ENCODE measurements at places on chromosomes 2 and 18.

GRCh38 chr2:118006861-118007260, 7.0 kb downstream of the CCDC93 start:
- no peak for DNase-seq

GRCh38 chr18:8616028-8616401, 6.8 kb downstream of the RAB12 start:
- no peak for DNase-seq

DNA sequence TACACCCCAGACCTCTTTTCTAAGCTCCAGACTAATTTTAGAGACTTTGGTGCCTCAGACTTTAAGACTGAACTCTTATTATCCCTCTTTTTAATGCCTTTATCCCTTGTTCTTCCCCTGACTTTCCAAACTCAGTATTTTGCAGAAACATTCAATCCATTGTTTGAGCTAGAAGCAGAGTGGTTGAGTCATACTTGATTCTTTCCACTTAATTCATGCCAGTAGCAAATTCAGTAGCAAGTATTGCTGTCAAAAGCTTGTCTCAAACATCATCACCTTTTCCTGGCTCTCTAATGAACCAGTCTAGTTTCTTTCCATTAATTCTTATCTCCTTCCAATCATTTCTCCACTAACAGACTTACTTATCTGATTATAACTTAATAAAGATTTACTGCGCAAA, 699.7 kb upstream of the ZNF804A start:
- DNase-seq = no peak

- DNase-seq = no peak
Measured at GRCh38 chr2:157769856-157770255, 106.3 kb downstream of the ACVR1 start.

- DNase-seq = no peak
Measured at GRCh38 chr2:105868060-105868459, 123.3 kb downstream of the NCK2 start.

DNA sequence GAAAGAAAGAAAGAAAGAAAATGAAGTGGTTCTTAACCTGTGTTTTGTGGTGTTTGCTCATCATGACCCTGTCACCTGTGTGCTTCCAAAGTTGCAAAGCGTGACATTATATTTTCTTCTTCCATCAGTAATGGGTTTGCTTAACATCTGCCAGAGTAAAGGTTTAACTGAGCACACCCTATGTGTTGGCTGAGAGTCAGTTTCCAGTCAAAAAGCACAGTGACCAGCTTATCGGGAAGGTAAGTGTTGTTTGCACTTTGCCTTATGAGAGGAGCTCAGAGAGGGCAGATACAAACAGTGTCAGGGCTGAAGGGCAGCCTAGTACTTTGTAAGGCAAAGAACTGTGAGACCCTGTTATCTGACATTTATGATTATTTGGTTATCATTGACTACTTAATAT, 406.2 kb upstream of the CWC22 start:
- no peak for DNase-seq

DNA sequence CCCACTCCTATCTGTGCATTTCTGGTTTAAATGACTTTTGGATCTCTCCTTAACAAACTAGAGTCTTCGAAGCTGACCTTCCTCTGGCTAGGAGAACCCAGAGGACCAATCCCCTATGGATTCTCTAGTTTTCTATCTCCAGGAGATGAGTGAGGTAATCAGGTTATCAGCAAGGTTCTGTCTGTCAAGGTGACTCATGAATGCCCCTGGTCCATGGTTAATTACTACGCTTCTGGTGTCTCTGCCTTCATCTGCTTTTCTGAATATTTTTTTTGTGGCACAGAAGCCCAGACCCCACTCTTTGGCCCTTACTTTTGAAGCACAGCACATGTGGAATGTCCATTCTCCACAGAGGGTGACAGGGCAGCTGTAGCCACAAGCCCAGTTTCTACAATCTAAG, 897.9 kb upstream of the KLHL29 start:
- DNase-seq = no peak

- no peak for DNase-seq
Measured at GRCh38 chr2:65722028-65722778, 289.8 kb upstream of the SPRED2 start.

- peak; percentile 9 for DNase-seq
Measured at GRCh38 chr2:173884025-173884802, 81.0 kb downstream of the SP3 start.

DNA sequence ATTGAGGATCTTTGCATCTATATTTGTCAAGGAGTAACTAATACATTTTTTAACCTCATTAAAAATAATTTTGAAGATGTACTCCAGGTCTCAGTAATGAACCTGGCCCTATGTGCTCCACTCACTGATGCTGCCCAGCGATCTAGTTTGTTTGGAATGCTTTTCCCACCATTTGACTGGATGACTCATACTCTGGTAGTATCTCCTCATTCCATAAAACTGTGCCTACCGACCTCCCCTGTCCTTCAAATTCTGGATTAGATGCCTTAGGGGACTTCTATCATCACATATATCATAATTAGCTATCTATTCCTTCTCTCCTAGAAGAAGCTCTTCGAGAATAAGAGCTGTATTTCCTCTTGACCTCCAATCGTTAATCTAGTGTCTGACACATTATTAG, 83.8 kb downstream of the FAM117B start:
- DNase-seq = no peak

DNA sequence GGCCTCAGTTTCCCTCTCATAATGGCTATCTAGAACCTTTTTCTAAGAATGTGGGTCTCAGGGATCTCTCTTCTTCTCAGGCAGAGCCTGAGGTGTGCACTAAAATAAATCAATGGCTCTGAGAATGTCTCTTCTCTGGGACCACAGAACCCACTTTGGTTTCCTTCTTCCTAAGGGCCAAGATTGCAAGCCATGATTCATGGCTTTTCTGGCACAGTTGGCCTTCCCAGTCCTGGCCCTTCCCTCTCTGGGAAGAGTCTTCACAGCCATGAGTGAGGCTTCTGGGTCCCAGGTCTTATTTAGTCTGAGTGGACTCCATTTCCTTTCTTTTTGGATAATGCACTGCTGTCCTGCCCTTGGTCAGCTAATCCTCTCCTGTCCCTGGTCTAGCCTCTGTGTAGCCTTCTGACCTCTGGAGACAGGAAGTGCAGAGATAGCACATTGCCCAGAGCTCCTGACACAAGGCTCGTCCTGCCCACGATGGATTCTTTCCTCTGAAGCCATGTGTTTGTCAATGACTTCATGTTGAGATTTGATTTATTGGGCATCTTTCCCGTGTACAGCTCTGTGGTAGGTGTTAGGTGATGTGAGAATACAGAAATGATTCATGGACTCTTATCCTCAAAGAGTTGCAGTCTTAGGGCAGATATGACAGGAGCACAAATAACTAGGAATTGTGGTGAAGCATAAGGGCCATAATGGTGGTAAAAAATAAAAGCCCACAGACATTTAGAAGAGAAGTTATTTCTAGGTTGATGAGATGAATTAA, 245.0 kb downstream of the CLIP4 start:
- no peak for DNase-seq

DNA sequence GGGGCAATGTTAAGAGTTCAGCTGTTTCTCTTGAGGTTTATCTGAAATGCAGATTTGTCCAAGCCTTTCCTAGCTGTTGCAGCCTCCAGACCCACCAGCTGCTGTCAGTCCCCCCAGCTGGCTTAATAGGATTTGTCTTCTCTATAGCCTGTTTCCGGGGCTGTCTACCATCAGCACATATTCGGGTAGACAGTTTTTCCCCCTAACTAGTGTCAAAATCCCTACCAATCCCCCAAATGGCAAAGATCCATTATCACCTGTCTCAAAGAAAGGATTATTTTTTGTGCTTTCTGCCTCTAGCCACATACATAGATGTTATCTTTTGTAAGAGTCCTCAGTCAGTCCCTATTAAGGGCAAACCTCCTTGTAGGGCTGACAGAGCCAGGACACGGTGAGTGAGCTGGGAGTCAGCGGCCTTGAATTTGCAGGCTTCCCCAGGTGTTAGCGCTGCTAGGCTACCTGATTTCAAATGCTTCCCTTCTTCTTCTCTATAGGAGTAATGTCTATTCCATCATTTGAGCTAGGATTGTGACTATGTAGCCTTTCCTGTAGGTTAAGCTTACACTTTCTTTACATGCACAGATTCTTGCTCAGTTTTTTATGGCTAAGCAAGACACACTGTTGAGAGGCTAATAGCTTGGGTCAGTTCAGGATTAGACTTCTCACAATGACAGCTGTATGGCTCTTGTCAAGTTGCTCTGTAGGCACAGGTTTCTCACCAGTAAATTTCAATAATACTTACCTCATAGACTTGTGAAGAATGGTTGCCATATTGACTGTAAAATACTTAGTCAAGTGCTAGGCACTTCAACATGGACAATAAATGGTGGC, 171.1 kb upstream of the UNC80 start:
- no peak for DNase-seq

GRCh38 chr18:58943896-58944295, 79.2 kb downstream of the ZNF532 start:
- no peak for DNase-seq

- no peak for DNase-seq
Measured at GRCh38 chr18:47981830-47982229, 51.4 kb upstream of the SMAD2 start.

GRCh38 chr18:45565280-45565970, 49.9 kb upstream of the SLC14A2 start:
- no peak for DNase-seq

DNA sequence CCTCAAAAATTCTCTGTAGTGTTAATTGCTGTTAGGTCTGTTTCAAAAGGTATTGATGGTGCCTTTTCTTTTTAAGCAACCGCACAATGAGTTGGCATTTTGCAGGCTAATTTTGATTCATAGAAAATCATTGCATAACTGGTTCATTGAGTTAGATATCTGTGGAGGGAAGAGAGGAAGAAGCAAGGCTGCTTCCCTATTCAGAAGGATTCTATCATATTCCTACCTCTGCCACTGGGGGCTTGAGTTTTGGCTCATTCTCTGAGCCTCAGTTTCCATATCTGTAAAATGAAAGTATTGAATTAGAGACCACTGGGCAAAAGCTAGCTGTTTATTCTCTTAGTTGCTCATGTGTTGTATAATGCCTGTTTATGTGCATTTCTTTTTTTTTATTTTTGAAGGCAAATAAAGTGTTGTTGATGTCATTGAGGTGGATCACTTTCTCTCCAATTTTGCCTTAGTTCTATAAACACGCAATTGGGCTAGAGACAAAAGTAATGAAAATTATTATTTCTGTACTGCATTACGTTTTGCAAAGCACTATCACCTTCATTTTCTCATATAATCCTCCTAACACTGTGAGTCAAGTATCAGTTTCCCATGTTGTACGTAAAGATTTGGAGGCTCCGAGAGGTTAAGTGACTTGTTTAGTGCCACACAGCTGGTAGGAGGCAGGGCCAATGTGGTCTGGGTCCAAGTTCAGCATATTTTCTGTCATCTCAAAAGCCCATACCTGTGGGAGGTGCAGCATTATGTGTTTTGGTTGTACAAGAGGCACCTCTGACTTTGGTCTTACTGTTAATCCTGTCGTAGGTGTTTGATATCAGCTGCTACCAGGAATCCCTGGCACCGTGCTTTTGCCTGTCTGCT, 5.9 kb downstream of the TRIB2 start:
- DNase-seq = no peak

DNA sequence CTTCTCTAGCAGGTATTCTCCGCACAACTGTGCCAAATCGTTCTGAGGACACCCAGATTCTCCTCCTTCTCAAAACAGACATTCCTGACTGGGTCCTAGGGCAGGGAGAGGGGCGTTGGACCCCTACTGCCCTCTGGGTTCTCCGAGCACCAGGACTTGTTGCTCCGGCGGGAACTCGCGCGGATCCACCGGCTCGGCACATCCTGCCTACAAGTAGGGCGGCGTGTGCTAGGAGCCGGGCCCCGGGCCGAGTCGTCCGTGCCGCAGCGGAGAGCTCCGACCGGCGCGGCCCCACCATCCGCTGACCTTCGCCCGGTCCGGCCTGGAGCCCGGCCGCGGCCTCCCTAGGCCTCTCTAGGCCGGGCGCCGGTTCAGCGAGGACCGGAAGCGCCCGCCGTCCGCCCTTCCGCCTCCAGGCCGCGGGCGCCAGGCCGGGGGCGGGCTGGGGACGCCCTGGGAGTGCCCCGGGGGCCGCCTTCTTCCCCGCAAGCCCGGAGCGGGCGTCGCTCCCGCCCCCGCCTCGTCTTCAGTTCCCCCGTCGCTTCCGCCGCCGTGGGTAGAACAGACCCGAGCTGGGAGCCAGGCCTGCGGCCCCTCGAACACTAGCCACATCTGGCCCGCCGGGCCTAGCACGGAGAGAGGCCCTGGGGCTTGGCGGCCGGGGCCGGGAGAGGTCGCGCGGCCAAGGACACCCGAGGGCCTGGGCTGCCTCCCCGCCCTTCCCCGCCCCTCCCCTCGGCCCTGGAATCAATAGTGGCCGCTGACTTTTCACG, 7.6 kb upstream of the ONECUT2 start:
- DNase-seq = no peak

DNA sequence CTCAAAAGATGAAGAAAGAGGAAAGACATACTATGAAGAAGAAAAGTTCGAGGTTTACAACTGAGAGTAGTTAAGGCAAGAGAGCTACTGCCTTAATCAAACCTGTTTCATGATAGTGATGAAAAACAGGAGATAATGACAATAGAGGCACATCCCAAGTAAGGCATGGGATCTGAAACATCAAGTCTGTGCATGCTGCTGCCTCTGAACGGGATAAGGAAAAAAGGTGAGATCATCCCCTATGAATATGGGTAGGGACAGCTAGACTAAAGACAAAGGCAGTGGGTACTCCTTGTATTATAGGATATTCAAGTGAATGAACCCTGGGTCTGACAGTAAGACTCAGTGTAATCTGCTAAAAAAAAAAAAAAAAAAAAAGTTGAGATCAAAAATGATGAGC, 3.0 kb downstream of the EXOC6B start:
- DNase-seq = no peak

DNA sequence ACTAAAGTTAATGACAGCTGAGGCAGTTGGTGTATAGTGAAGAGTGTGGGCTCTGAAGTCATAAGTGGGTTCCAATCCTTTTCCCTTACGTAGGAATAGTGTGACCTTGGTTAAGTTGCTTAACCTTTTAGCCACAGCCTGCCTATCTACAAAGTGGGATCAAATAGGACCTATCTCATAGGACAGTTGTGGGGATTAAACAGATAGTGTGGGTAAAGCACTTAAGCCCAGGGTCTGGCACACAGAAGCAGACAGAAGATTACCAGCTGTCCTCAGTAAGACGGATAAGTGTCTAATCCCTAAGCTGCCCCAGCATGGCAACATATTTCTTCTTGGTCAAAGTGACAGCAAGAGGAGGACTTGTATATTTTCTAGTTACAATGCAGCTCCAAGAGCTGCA, 28.2 kb downstream of the UBE2F start:
- no peak for DNase-seq

- DNase-seq = no peak
Measured at GRCh38 chr2:69535817-69536241, 98.6 kb upstream of the NFU1 start.

DNA sequence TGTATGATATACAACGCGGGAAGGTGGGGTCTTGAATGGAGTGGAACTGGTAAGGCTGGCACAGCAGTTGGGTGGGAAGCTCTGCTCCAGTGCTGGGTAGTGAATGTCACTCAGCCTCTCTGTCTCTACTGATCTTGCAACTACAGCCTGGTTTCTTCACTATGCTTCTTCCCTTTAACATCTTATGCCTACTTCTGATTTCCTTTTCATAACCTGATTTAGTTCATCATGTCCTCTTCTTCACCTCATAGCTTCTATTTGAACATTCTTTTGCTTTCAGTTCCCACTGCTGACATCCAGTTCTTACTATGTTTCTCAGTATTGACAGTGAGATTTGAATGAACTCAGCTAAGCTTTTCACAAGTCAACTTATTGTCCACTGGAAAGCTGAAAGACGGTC, 286.2 kb downstream of the ARL6IP6 start:
- no peak for DNase-seq

- no peak for DNase-seq
Measured at GRCh38 chr2:237966250-237966564, 607 bp upstream of the UBE2F start.

Data from stimulated activated CD4-positive, alpha-beta T cell treated with anti-CD3 and anti-CD28 coated beads, Interleukin-1b, Interleukin-23, amount 100 ng/mL, for 4 hours (primary cell).